ENCODE measurements at places on chromosomes 1 and 21. TPM values are rescaled to one million over a fixed set of nuclear protein-coding genes. Genes with fewer than 3 reads are reported as not detected.

GRCh38 chr1:102163799-102164198 is 167.1 kb upstream of the OLFM3 start:
- no peak for DNase-seq

DNA sequence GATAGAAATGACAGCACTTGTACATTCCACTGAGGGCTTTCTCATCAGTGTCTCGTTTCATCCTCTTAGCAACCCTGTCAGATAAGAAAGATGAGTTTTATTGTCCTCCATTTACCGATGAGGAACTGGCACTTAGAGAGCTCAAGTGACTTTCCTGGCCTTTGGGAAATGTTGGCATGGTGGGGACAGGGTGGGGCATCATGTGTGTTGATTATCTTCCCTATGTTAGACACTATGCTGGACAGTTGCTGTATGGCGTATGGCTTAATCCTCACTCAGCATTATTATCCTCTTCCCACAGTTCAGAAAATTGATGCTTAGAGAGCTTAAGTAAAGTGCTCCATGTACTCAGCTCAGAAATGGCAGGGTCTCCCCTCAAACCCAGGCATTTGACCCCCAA is 163.2 kb downstream of the CAMTA1 start:
- DNase-seq: no peak

DNA sequence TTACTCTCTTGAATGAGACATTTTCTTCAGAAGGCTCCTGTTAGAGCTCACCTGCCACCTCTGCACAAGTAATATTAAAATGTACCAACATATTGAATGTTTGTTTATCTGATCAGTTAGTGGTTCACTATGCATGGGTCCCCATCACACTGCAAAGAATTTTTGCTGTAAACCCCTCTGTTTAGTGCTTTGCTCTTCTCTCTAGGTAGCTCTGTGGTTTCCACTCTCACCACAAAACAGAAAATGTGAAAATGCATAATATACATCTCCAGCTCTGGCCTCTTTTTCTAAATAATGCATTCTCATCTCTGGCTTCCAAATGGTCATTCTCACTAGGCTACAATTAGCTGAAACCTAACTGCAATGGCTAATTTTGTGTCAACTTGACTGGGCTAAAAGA is 176.7 kb downstream of the TRIM33 start:
- no peak for DNase-seq

- no peak for DNase-seq
Observed at GRCh38 chr1:212827831-212828278, 19.6 kb downstream of the SPATA45 start.

- DNase-seq: no peak
Observed at GRCh38 chr1:219555031-219555692, 57.7 kb downstream of the ZC3H11B start.

The VTCN1 gene
- polyA plus RNA-seq: not detected

- no peak for DNase-seq
Observed at GRCh38 chr1:64114012-64114525, 89.4 kb upstream of the UBE2U start.

The RCSD1 gene
- polyA plus RNA-seq: 286 TPM

DNA sequence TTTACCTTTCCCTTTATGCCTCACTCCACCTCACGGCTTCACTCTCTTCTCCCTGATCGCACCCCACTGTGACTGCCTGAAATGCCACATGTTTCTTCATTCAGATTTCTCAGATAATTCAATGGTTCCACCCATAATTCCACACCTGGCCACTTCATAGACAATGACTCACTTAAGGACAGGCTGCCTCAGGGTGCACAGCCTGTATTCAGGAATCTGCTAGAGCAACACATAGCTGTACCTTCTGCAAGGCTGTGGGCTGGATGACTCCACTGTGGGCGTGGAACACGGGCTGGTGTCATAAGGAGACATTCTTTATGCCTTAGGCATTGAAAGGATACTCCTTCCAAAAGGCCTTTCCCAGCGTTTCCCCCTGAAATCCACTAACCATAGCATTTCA is 36.1 kb downstream of the L1TD1 start:
- DNase-seq: no peak

The PLPPR4 gene
- polyA plus RNA-seq: not detected

The SMPDL3B gene
- polyA plus RNA-seq: not detected

Measured in naive B cell (primary cell).